ENCODE measurements at places on chromosomes 16 and 17.

GRCh38 chr16:885391-885790 is 84.9 kb upstream of the GNG13 start:
- no peak for DNase-seq

DNA sequence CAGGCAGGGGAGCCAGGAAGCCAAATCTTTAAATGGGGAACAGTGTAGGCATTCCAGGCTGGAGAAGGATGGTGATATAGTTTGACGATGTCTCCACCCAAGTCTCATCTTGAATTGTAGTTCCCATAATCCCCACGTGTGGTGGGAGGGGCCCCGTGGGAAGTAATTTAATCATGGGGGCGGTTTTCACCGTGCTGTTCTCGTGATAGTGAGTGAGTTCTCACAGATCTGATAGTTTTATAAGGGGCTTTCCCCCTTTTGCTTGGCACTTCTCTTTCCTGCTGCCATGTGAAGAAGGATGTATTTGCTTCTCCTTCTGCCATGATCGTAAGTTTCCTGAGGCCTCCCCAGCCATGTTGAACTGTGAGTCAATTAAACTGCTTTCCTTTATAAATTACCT is 28.8 kb downstream of the GINS3 start:
- no peak for DNase-seq

- DNase-seq: no peak
These were observed 584 bp downstream of the PMP22 start for GRCh38 chr17:15264542-15264941.

- no peak for DNase-seq
These were observed 26.0 kb downstream of the TK2 start for GRCh38 chr16:66523861-66524354.

GRCh38 chr17:50661795-50662391 is 27.2 kb downstream of the ABCC3 start:
- peak; percentile 78 for DNase-seq

GRCh38 chr17:12736526-12736925 is 52.8 kb upstream of the ARHGAP44 start:
- DNase-seq: no peak

DNA sequence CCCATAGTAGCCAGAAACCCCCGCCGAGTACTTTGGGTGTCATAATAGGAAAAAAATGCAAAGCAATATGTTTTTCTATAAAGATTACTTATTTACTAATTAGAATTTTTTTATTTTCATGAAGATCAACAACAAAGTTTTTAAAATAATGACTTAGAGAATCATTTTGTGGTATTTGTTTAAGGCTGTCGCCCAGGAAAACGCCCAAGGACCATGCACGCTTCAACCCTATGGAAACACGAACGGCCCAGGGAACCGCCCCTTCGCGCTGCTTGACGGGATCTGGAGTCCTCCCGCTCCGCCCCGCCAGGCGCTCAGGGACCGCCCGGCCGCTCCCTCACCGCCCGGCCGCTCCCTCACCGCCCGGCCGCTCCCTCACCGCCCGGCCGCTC is 408 bp upstream of the KPNA2 start:
- peak; percentile 95 for DNase-seq

DNA sequence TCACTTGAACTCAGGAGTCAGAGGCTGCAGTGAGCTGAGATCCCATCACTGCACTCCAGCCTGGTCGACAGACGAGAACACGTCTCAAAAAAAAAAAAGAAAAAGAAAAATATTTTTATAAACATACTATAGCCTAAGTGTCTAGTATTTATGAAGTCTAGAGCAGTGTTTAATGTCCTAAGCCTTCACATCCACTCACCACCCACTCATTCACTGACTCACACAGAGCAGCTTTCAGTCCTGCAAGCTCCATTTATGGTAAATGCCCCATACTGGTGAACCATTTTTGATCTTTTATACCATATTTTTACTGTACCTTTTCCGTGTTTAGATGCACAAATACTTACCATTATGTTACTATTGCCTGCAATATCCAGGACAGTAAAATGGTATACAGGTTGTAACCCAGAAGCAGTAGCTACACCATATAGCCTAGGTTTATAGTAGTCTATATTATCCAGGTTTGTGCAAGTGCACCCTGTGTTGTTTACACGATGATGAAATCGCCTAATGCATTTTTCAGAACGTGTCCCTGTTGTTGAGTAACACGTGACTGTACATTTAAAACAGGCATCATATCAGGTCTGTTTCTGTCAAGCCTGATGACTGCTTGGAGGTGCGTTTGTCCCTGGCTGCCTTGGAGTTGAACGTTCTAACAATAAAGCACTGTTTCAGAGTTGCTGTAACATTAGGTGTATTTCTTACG is 10.1 kb downstream of the NUDT7 start:
- no peak for DNase-seq

DNA sequence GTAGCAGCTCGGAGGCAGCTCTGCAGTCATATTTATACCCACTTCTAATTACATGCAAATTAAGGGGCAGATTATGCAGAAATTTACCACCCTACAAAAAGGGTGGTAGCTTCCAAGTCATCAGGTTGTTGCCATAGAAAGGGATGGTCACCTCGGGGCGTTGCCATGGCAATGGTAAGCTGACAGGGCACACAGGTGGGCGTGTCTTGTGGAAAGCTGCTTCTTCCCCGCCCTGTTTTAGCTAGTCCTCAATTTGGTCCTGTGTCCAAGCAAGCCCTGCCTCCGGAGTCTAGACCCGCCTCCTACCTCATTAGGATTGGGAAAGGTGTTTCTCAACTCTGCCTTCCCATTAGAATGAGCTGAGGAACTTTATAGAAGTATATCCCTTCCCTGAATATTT is 98.7 kb downstream of the HS3ST2 start:
- no peak for DNase-seq

GRCh38 chr16:1746693-1747195 is 24.6 kb downstream of the NME3 start:
- DNase-seq: no peak

GRCh38 chr17:62933501-62934385 is 32.3 kb upstream of the TANC2 start:
- DNase-seq: no peak

DNA sequence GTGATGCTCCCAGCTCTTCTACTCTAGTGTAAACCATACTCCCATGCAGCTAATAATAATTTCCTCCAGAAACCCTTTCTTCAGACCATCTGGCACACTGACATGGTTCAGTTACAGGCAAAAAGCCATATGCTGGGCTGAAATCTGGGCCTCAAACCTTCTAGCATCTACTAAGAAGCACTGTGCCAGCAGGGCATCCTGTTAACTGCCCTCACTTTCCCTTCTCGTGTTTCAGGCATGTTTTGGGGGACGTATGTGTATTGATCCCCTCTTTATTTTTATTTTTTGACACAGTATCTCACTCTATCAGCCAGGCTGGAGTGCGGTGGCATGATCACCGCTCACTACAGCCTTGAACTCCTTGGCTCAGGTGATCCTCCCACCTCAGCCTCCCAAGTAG is 33.3 kb downstream of the STAT5A start:
- no peak for DNase-seq

GRCh38 chr16:89034971-89035668 is 58.1 kb upstream of the CBFA2T3 start:
- DNase-seq: no peak

DNA sequence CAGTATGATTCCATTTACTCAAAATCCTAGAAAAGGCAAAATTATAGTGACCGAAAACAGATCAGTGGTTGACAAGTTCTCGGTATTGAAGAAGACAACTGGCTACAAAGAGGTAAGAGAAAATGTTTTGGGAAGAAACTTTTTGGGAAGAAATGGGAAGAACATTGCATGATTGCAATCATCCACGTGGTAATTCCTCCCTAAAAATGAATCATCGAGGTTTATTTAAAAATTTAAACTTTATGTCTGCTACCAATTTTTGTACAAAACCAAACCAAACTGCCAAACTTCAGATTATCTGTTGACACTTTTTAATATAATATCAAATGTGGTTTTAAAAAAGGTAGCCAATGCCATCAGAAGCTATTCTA is 8.1 kb downstream of the SMURF2 start:
- DNase-seq: no peak

- DNase-seq: no peak
These were observed 90.7 kb downstream of the VMP1 start for GRCh38 chr17:59798111-59798510.

GRCh38 chr16:5642436-5642835 is 544.8 kb upstream of the EEF2KMT start:
- DNase-seq: no peak

DNA sequence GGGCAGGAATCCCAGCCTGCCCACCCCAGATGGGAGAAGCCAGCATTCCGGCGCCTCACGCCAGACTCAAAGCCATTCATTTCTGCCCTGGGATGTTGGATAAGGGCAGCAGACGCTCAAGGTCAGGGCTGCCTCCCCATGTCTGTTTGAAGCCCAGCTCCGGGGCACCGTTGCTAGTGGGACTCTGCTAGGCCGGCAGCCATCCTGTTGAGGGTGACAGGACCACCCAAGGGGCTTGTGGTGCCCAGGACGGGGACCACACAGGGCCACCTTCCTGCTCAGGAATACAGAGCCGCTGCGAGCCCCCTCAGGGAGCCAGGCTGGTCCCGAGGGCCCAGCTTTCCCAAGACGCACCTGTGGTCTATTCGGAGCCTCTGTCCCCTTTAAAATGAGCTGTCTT is 101.7 kb upstream of the CREBBP start:
- no peak for DNase-seq

- no peak for DNase-seq
These were observed 8.7 kb upstream of the FZD2 start for GRCh38 chr17:44548376-44549230.

DNA sequence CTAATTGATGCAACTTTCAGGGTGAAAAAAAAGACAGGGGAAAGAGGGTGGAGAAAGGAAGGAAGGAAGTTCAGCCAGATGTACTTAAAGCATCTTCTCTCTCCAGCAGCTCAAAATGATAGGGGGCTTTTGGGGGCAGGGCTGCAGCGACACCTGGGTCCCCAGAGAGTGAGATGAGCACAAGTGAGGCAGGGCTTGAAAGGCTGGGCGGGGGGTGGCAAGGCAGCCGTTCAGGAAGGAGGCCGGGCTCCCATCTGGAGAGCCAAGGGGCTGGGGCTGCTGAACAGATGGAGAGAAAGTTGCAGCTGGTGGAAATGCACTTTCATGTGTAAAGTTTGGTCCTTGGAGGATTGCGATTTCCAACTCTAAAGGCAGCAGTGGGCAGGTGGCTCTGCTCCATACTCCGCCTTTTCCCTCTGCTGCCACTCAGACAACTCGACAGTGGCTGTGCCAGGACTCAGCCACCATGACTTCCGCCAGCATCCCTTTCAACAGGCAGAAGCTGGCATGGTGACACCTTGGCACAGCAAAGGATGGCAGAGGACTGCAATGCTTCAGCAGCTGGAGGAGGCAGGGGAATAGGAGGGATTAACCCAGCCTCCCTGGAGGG is 7.7 kb downstream of the SLC35B1 start:
- no peak for DNase-seq

GRCh38 chr16:2187212-2187611 is 9.2 kb downstream of the CASKIN1 start:
- DNase-seq: no peak

DNA sequence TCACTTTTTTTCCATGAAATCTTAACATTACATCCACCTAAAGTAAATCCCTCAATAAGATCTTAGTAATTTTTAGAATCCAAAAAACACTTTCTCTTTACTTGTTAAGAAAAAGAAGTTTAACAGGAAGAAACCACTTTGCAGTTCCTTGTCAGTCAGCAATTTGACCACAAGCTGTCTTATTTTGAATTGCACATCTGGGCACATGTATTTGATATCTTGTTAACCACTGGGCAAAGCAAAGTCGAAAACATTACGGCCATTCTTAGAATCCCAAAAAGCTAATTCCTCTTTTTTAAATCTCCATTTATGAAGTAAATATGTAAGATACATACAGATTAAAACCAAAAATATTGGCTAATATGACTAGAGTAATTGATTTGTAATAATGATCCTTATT is 1.1 kb downstream of the ABCA10 start:
- no peak for DNase-seq

DNA sequence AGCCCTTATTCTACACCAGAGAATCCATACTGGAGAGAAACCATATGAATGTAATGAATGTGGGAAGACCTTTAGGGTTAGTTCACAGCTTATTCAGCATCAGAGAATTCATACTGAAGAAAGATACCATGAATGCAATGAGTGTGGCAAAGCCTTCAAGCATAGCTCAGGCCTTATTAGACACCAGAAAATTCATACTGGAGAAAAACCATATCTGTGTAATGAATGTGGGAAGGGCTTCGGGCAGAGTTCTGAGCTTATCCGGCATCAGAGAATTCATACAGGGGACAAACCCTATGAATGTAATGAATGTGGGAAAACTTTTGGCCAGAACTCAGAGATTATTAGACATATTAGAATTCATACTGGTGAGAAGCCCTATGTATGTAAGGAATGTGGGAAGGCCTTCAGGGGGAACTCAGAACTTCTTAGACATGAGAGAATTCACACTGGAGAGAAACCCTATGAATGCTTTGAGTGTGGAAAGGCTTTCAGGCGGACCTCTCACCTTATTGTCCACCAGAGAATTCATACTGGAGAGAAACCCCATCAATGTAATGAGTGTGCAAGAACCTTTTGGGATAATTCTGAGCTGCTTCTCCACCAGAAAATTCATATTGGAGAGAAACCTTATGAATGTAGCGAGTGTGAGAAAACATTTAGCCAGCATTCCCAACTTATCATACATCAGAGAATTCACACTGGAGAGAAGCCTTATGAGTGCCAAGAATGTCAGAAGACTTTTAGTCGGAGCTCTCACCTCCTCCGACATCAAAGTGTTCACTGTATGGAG is 14.1 kb downstream of the ZFP3 start:
- DNase-seq: no peak

DNA sequence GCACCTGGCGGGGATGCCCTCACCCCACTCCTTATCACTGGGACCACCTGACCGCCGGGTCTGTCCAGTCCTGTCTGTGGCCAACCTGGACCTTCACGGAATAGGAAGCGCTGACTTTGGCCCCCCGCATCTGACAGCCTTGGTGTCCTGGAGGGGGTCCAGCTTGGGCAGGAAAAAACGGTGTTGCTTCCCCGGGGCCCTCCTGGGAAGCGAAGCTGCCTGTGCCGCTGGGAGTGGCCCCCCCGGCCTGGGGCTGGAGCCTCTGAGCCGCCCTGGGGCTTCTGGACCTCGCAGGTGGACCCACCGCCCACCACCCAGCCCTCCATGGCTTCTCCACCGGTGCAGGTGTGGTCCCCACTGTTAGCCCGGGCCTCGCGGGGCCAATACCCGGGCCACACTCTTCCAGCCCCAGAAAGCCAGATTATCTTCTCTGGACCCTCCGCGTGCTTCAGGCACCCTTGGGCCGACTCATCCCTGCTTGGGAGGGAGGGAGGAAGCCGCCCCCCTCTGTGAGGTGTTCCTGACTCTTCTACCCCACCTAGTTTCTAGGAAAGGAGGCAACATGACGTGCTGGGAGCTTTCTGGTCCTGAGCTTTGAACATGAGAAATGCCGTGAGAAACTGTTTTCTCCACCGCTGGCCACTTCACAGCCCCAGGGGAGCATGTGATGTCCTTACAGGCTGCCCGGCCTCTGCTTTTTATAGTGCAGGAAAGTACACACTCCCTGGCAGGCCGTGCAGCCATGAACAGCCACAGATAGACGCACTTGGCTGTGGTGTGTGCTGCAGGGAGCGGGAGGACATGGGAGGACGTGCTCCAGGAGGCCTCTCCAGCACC is 1.1 kb downstream of the C1QTNF1 start:
- DNase-seq: no peak

- no peak for DNase-seq
These were observed 203.7 kb downstream of the LGALS9B start for GRCh38 chr17:20263595-20263994.

- no peak for DNase-seq
These were observed 161.0 kb downstream of the C16orf95 start for GRCh38 chr16:87156195-87156594.

GRCh38 chr16:53673189-53673588 is 30.5 kb downstream of the RPGRIP1L start:
- no peak for DNase-seq

GRCh38 chr16:85267414-85267945 is 155.2 kb upstream of the CIBAR2 start:
- no peak for DNase-seq

Measured in NCI-H1436 treated with DMSO at 0.1 percent for 48 hours (cell line).